KG1 (cell line): ENCODE measurements at places on chromosomes 16 and 17.

DNA sequence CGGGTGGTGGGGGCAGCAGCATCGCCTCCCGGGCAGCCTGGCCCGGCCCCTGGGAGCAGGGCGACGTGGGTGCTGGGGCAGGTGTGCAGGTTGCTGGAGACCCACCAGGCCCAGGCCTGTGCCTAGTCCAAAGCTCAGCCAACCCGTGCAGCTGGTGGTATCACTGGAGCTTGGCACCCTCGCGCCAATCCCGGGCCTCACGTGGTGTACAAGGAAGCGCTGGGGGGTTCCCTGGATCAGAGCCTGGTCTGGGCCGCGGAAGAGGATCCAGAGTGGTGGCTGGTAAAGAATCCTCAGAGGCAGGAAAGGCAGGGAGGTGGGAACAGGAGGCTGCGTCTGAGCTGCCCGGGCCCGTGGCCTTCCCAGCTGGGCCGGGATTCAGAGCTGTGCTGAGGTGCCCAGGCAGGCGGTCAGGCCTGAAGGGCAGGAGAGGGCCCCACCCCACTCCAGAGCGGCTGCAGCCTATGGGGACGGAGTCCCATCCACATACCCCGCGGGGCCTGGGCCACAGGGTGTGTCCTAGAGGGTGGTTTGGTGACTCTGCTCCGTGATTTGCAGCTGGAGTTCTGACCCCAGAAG, 36.2 kb downstream of the ZFPM1 start:
- no peak for DNase-seq

GRCh38 chr16:81797443-81797842, 18.4 kb downstream of the PLCG2 start:
- DNase-seq: no peak

- no peak for DNase-seq
Measured at GRCh38 chr17:61349350-61349749, 50.3 kb upstream of the TBX2 start.

DNA sequence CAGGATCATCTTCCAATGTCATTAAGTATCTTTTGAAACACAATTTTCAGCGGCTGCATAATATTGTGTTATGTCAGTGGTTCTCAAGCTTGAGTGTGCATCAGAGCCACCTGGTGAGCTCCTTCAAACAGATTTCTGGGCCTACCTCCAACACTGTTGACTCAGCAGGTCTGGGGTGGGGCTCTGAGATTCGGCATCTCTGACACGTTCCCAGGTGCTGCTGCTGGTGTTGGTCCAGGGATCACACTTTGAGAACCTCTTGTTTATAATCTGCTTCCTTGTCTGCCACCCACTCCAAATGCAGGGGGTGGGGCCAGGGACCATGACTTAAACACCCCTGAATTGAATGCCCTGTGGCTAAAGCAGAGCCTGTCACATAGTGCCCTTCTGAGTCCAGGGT, 73.8 kb upstream of the HNF1B start:
- DNase-seq: no peak

- DNase-seq: no peak
Measured at GRCh38 chr16:12500771-12501170, 302.9 kb downstream of the CPPED1 start.

GRCh38 chr17:77141846-77142449, 1.2 kb downstream of the SEC14L1 start:
- DNase-seq: no peak

DNA sequence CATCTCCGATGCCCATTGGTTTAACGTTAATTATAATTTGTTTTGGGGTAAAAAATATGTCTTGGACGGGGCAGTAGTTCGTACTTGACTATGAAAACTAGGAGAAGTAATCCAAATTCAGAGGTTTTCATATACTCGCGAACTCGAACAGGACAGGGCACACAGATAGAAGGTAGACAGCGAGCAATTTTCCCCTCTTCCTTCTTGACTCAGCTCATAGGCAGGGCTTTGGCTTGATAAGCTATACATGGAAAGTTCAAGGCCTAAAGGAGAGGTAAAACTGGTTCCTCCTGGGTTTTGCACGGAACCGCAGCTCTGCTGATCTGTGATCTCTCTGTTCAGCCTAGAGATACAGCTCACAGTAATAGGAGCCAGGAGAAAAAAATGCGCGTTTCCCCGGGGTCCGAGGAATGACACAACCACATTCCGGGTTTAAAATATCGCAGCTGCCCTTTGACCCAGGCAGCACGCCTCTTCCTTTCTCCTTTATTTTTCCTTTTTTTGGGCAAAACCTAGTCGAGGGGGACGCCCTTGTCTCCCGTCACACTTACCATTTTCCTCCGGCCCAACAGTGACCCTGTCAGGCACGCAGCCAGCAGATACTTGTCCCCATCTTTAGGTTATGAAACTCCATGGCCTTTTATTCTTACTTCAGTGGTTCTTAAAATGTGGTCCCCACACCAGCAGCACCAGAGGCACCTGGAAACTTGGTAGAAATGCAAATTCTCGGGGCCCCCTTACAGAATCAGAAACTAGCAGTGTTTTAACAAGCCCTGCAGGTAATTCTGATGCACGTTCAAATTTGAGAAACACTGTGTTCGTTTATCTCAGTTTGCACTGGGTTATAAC, 1.7 kb upstream of the LASP1 start:
- no peak for DNase-seq

GRCh38 chr16:2371421-2371820, 30.9 kb upstream of the ABCA3 start:
- DNase-seq: no peak

DNA sequence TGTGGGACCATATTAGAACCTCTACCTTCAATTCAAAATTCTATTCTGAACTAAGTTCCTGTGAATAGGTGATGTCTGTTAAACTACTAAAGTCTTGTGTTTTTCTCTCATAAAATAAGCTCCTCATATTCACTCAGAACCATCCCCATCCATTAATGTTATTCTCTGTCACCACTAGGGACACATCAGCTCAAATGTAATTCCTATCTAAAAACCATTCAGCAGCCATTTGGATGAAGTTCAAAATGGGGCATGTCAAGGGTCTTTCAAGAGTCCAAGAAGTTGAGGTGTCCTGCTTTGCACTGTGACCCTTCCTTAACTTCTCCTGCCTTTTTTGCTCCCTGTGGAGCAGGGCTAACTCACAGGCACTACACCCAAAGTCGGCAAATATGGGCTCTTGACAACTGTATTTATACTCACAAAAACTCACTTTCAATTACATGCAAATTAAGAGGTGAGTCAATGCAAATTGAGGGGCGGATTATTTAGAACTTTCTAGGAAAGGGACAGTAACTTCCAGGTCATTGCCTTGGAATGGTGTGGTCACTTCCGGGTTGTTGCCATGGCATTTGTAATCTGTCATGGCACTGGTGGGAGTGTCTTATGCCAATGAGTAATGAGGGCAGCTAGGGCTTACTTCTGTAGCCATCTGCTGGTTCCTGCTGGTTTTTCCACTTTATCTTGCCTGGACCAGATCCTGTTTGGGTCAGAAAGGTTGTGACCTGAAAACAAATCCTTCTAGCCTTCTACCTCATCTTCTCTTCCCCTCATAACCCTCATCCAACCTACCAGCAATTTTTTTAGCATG, 128.2 kb upstream of the COX10 start:
- DNase-seq: no peak

GRCh38 chr17:80219763-80220053, 425 bp downstream of the SGSH start:
- no peak for DNase-seq

DNA sequence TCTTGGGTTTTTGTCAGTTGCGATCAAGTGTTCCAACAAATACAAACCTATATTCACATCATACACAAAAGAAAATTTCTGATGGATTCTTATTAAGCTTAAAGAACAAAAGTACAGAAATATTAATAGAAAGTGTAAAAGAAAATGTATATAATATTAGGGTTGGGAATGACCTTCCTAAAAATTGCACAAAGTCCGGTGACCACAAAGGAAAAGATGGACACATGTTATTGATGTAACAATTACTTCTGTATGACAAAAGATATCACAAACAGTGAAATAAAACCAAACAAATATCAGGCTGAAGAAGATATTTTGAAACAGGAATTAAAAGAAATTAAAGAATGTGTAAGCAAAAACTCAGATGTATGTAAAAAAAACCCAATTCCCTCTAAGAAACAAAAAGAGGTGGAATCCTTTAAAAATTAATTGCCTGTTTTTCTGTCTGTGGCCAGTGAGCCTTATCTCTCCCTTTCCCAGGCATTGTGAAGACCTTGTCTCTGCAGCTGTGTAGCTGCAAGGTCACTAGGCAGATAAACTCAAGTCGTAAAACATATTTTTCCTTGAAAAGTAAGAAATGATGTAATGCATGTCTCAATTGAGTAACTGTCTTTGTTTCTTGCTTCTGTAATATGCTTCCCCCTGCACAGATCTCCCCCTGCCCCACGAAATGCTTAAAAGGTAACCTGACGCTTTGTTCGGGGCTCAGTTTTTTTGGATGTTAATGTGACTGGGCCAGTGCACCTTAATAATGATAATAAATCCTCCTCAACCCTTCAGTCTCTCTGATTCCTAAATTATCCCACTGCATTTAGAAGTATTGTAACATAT, 2.8 kb downstream of the ST6GALNAC1 start:
- DNase-seq: no peak

DNA sequence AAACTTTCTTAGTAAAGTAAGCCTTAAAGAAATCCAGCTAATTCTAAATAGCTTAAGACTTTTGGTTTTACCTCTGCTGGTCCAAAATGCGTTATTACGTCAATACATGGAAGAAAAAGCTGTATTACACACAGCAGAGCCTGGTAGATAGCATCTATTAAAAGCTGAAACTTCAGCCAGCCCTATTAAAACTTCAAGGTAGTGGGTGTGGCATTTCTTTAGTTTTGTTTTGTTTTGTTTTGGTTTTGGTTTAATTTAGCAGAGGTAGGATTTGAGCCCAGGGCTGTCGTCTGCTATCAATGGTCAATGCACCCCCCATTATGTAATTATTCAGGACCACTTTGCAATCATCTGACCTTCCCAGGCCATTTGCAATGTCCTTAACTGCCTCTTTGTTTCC, 318.4 kb upstream of the MAF start:
- no peak for DNase-seq
